ENCODE measurements at places on chromosomes 12 and 14.
A peak's percentile ranks its signal among the peaks of the same experiment; 100 is the strongest.

- no peak for DNase-seq
These were observed 151.5 kb downstream of the PRKCH start for GRCh38 chr14:61472801-61473376.

GRCh38 chr12:27619308-27619707, 76.9 kb upstream of the REP15 start:
- DNase-seq = peak; percentile 47

GRCh38 chr12:58138424-58138823, 197.1 kb downstream of the ATP23 start:
- no peak for DNase-seq

DNA sequence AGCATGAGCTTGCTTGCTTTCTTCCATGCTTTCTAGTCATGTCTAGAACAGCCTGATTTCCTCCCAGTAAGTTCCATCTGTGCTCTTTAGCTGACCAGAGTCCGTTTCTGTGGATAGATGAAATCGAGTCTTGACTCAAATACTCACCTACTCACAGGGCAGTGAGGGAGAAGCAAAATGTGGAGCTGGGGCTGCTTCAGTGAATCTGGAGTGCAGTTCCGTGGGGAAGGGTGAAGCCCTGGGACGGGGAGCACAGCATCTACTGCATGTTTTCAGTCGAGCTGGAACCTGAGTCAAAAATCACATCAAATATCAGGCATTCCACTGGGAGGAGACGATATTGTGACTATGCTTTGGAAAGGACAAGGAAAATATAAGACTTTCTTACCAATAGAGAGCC, 70.3 kb upstream of the PRMT8 start:
- no peak for DNase-seq

DNA sequence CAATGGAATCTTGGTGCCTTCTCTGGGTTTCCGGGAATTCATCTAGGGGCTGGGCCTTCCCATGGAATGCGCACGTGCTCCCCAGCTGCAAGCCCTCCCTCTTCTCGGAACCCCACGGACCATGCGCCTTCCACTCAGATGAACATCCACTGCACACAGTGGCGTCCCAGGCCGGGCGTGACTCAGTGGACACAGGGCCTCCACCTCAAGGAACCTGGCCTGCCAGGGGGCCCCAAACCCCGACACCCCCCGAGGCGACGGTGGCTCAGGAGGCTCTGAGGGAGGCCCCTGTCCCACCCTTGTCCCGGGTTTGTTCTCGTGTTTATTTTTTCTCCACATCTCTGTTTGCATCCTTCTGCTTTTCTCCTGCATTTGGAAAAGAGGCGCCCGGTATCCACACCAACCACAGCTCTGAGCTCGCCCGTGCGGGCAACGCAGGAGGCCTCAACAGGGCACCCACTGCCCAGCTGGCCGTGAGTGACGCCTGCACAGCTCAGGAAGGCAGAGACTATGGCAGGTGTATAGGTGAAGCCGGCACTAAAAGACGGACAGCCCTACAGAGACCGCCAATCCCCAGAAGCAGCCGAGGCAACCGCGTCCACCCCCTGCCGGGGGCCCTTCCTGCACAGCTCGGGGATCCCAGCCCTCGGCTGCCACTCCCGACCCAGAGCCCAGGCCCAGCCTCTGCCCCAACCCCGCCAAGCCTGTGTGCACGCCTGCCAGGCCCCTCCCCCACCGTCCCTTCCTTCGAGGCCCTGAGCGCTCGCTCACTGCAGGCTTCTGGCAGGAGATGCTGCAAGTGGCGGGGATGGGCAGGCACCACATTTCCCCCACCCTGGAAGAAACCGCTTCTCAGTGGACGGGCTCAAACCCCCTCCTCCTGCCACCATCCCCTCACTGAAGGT, 23.8 kb upstream of the GALNT9 start:
- DNase-seq = no peak

GRCh38 chr14:58560208-58560607, 77.6 kb upstream of the DACT1 start:
- no peak for DNase-seq

DNA sequence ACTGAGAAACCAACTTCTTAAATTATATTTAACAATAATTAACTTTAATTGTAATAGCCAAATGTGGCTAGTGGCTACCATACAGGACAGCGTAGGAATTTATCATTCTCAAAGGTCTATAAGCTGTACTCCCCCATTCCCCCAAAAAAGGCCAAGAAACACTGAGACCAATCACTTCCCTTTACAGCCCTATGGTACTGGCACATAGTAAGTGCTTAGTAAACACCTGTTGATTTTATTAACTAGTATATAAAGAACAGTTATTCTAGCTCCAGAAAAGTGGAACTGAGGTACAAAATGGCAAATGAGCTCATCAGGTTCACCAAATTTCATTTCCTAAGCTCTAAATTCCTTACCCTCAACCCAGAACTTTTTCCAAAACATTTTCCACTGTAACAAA, 6.1 kb upstream of the SRSF9 start:
- no peak for DNase-seq

DNA sequence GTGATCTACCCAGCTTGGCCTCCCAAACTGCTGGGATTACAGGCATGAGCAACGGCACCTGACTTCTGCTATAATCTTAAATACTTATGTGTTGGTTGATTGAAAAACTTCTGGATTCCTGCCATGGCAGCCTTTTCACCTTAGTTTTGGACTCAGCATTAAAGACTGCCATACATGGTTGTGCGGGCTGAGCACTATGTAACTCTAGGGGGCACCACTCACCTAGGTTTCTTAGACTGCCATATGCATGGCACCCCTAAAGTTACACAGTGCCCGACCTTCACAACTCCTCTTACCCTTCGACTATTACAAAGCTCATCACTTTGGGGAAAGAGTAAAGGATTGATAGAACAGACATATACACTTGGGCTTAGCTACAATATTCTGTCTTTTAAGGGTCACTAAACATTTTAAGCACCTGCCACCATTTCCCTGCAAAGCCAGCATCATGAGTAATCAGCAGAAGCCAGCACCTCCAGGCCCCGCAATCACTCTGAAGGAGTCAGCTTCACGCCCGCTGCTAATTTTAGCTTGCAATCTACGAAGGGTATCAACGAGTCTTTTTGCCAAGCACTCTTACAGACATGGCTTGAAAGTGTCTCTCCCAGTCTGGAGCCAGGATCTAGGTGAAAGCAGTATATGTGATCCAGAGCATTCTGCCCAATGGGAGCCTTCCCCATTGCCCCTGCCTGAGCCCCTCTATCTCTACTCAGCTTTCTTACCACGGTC, 59.8 kb downstream of the SUDS3 start:
- no peak for DNase-seq

- no peak for DNase-seq
These were observed 66.7 kb upstream of the PTCSC3 start for GRCh38 chr14:36243183-36243582.

GRCh38 chr12:57515934-57516541, 4.3 kb downstream of the DDIT3 start:
- DNase-seq = no peak

DNA sequence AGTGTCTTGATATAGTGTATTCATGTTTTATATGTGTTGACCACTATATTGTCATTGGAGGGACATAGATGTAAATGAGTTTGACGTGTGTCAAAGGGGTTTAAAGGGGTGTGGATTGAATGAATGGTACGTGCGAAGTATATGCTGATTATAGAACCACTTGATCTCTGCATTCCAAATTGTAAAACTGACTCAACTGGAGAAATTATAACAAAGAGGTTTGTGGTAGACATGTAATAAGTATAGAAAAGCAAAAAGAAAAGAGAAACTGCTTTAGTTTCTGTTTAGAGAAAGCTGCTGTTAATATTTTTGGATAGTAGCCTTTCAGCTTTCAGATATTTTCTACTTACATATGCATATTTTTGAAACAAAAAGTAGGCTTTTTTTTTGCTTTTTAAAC, 8.9 kb upstream of the MYRFL start:
- DNase-seq = no peak

- no peak for DNase-seq
These were observed 18.7 kb downstream of the NPC2 start for GRCh38 chr14:74474376-74474775.

DNA sequence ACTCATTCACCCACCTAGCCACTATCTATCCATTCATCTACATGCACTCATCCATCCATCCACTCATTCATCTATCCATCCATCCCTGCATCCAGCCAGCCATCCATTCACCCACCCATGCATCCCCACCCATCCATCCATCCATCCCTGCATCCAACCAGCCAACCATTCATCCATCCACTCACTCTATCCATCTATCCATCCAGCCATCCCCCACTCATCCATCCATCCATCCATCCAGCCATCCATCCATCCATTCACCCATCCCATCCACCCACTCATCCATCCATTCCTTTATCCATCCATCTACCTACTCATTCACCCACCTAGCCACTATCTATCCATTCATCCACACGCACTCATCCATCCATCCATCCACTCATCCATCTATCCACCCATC, 73.1 kb downstream of the NOC4L start:
- DNase-seq = no peak

GRCh38 chr12:20395791-20396550, 27.6 kb downstream of the PDE3A start:
- no peak for DNase-seq

DNA sequence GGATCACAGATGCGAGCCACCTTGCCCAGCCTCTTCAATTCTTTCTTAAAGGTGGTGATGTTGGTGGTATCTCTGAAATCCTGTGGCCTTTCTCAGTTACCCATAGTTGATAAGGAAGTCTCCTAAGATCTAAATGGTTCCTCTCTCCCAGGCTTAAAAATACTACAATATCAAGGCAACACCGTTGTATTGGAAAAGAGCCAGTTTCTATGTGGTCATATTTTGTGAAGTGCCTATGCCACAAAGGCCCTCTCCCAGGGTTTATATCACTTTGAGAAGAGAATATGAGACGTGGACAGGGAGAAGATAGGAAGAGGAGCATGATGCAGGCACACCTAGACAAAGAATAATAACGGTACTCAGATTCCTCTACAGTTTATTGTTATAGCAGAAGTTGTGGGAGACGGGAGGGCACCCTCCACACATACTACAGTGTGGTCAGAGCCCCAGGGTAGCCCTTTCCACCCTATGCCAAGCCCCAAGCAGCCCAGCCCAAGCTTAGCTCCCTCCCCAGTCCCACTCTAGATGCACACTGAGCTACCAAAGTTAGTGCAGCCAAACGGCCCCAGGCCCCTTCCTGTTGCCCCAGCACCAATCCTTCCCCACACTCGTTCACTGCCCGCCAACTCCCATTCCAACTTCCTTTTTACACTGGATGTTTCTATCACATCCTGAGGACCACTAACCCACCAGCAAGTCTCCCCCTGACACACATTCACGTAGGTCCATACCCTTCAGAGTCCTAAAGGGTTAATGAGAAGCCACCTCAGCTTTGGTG, 8.3 kb downstream of the NDRG2 start:
- DNase-seq = no peak

DNA sequence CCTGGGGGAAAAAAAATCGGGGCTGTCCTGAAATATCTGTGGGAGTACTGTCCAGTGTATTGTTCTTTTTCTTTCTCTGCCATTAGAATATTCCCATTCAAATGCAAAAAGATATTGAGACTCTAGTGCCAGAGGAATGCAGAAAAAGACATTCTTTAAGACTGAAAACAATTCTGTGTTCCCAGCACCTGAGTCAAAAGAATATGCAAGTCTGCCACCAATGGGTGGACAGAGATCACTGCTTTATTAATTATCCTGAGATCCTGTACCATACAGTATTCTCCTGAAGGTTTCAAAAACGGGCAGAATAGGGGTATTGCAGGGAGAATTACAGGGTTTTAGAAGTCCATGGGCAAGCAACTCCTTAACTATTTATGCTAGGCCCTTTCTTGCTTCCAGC, 361.8 kb downstream of the C12orf50 start:
- DNase-seq = peak; percentile 46

DNA sequence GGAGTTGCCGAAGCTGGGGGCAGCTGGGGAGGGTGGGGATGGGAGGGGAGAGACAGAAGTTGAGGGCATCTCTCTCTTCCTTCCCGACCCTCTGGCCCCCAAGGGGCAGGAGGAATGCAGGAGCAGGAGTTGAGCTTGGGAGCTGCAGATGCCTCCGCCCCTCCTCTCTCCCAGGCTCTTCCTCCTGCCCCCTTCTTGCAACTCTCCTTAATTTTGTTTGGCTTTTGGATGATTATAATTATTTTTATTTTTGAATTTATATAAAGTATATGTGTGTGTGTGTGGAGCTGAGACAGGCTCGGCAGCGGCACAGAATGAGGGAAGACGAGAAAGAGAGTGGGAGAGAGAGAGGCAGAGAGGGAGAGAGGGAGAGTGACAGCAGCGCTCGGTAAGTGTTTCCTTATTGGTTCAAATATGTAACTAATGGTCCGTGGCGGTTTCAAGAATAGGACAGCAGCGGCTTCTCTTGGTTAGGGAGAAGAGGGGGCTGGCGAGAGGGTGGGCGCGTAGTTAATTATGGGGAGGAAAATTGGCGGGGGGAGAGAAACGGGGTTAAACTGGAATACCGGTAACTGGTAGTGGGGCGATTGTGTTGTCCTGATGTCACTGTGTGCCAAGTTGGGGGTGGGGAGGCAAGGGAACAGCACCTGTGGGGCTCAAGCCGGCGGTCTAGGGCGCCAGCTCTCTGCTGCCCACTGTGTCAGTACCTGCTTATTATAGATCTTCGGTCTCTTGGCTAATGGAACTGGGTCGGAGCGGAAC, 8.4 kb downstream of the HOXC8 start:
- no peak for DNase-seq

DNA sequence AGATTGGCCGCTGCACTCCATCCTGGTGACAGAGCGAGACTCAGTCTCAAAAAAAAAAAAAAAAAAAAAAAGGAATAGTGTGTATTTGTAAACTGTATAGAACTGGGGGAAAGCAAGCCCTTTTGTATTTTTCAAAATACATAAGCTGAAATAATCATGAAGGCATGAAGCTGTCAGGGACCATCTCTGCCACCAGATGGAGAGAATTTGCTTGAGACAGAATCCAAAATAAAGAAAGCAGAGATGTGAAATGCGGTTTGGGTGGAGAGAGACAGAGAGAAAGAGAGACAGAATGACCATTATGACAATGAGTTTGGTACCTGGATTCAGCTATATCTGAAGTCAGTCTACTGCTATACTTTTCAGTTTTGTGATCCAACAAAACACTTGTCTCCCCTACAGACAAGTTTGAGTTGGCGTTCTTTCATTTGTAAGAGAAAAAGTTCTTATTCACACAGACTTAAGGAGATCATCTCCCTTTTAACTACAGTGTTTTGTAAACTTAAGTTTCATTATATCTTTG, 155.7 kb upstream of the LRIG3 start:
- no peak for DNase-seq

GRCh38 chr12:108622421-108622820, 11.3 kb downstream of the SELPLG start:
- DNase-seq = no peak

- DNase-seq = peak; percentile 56
These were observed 425.0 kb downstream of the NPAS3 start for GRCh38 chr14:33363682-33364081.

- no peak for DNase-seq
These were observed 34.2 kb downstream of the NTN4 start for GRCh38 chr12:95756362-95756761.

GRCh38 chr12:110647631-110648040, 33.7 kb downstream of the TCTN1 start:
- DNase-seq = no peak

GRCh38 chr12:64618953-64619590, 8.8 kb downstream of the RASSF3 start:
- DNase-seq = no peak

GRCh38 chr14:60865378-60866127, 115.3 kb downstream of the TRMT5 start:
- DNase-seq = no peak

- no peak for DNase-seq
These were observed 5.9 kb downstream of the ADGRD1 start for GRCh38 chr12:130959632-130960031.

Measured in astrocyte of the cerebellum (primary cell).